Kidney epithelial cell (primary cell): ENCODE measurements at places on chromosomes 3 and 15. TPM values are rescaled to one million over a fixed set of nuclear protein-coding genes. Genes with fewer than 3 reads are reported as not detected.

- DNase-seq, result no peak
These were observed 43.1 kb downstream of the RBPMS2 start for GRCh38 chr15:64732156-64732860.

- no peak for DNase-seq
These were observed 14.7 kb downstream of the TM4SF4 start for GRCh38 chr3:149489060-149489690.

DNA sequence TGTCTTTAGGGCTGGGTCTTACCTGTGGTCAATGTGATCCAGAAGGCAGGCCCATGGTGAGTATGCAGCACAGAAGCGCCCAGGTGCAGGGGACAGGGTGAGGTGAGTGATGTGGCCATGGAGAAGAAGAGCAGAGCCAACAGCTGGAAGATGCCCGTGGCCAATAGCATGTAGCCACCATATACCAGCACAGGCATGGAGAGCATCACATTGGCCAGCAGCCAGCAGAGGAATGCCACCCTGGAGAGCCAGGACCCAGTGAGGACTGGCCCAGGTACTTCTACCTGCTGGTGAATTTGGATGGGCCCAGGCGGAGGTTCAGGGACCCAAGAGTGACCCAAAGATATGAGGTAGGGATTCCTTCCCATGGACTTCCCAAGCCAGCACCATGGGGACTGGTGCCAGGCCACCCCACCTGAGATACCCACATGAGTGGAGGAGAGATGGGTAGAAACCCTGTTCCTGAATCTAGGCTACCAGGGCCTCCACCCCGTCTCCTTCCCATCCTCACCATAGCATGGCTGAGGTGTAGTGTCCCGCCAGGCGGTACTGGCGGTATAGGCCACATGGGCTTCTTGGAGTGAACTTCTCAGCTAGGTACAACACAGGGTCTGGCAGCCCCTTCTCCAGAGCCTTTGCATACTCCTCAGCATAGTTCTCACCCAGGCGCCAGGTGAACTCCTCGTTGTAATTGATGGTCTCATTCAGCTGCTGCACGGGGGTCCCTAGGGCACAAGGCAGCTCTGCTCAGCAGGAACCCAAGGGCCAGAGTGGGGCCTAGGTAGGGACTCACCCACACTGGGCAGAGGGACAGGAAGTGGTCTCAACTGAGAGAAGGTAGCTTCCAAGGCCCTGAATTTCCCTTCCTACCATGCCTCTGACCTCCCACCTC is 6.2 kb downstream of the DUOXA2 start:
- DNase-seq, result no peak

- no peak for DNase-seq
These were observed 14.2 kb downstream of the FBN1 start for GRCh38 chr15:48631176-48631770.

GRCh38 chr3:24156466-24156865 is 211.4 kb downstream of the NR1D2 start:
- peak; percentile 43 for DNase-seq

DNA sequence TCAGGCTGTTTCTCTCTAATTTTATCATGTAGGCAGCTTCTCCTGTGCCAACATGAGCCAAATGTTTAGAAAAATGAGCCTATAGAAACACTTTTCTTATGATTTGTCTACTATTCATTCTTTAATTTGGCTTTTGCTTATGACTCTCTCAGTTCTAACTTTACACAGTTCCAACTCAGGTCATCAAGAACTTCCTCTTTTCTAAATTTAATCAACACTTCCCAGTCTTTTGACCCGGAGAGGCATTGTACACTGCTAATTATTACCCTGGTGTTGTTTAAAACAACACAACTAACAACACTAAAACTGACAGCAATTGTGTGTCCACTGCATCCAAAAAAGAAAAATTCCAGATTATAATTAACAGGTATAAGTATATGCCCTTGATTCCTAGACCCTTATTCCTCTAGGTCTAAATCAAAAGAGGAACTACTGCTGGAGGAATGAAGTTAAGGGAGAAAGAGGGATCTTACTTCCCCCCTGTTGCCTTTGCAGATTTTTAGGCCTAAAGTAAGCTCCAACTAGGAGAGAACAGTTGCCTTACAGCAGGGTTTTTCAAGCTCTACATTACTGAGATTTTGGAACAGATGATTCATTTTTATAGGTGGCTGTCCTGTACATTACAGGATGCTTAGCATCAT is 332.2 kb upstream of the GOLIM4 start:
- DNase-seq, result no peak

DNA sequence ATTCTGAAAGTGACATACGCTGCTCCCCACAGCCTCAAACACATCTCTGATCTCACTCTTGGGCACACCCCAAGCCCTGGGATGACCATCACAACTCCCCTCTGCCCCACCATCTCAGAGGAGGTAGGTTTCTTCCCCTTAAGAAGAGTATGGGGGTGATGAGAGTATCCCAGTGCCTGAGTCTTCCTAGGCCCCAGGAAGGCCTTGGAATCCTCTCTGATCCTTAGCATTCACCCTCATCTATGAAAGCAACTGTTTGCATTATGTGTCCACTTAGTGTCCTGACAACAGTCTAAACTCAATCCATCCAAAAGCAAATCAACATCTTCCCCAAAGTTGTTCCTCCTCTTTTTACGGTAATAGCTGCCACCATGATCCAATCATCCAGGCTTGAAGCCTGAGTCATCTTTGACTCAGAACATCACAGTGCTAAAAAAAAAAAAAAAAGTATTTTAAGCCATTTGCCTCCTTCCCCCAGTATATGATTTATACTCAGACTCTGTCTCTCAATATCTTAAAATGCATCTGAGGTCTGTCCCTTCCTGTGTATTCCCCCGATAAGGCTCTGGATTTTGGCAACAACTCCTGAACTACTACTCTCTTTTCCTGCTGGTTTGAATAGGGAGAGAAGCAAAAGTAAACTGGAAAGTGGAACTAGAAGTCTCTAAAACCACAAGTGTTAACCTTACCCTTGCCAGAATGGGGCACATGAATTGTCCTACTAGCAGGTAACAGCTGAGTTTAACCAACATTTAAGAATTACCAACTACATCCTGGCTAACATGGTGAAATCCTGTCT is 22.5 kb downstream of the POPDC2 start:
- DNase-seq, result peak; percentile 74

DNA sequence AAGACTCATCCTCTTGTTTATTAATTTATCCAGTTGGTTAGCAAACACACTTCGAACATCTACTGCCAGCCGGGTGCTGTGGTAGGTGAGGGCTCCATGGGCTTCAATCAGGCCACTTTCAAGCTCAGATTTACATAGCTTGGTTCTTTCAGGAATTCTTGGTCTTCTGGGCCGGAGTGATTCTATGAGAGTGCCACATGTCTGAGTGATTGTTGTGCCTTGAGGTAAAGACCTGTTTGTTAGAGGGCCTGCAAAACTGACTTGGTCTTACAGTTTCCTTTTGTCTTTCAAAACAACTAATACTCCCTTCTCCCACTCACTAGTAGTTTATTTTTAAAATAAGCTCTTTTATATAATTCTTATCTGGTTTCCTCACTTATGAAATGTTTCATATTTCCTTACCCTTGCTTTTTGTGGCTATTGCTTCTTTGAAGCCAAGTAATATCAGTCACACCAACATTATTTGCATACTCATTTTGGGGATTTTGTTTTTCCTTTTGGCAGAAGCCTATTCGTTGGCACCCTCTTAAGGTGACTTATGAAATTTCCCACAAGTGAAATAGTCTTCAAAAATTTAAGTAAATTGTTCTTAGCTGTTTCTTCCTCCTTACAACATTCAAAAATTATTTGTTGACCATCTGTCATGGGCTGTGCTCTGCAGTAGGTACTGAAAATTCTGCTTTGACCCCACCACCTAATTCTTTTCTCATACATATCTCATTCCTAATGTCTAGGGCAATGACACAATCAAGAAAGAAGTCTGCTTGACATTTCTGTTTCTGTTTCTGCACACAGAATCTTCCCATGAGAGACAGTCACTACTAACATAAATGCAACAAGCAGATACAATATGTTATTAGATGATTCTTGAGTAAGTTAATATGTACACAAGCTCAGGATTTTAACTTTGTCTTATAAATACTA is 120.2 kb downstream of the LRRC28 start:
- DNase-seq, result no peak

- DNase-seq, result no peak
These were observed 153.4 kb upstream of the UMPS start for GRCh38 chr3:124576565-124577493.

DNA sequence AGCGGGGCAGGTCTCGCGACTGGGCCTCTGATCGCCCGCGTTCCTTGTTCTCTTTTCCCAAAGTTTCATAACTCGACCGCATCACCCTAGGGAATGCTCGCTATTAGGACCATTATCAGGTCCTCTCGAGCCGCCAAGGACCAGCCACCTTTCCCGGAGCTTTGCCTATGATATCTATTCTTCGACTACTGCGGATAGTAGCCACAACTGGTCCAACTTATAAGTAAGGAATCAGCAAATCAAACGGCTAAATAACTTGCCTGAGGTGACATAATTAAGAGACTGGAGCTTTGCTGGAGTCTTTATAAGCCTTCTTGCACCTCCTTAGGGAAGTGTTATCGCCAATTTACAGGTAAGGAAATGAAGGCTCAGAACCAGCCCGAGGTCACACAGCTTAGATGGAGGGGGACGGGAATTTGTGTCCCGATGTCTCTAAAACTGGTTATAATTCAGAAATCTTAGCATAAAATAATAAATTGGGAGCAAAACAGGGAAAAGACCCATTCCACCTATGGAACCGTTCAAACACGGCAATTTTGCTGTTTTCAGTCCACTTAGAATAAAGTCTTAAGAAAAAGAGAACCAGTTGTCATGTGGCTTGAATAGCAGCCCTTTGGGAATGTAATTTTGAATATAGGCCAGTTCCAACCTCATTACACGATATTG is 479 bp upstream of the PLD1 start:
- DNase-seq, result no peak

GRCh38 chr15:71282076-71282475 is 166.8 kb downstream of the THSD4 start:
- no peak for DNase-seq

GRCh38 chr3:170560717-170561382 is 25.0 kb downstream of the SLC7A14 start:
- DNase-seq, result no peak

- no peak for DNase-seq
These were observed 12.9 kb downstream of the DZIP3 start for GRCh38 chr3:108602249-108602934.

GRCh38 chr3:55165704-55166405 is 238.0 kb upstream of the LRTM1 start:
- no peak for DNase-seq

DNA sequence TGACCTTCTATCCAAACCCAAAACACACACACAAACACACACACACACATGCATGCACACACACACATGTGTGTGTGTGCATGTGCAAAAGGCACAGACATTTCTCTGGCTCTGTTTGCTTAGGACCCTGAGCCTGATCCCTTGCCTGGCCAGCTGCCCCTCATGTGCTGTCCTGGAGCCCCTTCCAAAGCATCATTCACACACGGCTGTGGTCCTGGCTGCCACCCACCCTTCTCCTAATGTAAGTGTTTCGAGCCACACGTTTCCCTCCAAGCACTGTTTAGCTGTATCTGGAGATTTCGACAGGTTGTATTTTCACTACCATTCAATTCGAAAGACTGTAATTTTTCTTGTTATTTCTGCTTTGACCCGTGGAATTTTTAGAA is 45.8 kb upstream of the KLF13 start:
- no peak for DNase-seq

- DNase-seq, result peak; percentile 42
These were observed 16.6 kb upstream of the LRRK1 start for GRCh38 chr15:100902436-100903167.

- no peak for DNase-seq
These were observed 589.2 kb downstream of the ROBO1 start for GRCh38 chr3:79178471-79179180.

The P4HTM gene
- 29.0 and 43.2 TPM in 2 replicates for total RNA-seq

The IFRD2 gene
- 77.7 and 113 TPM in 2 replicates for total RNA-seq

The IMPG2 gene
- 0.07 and 0.17 TPM in 2 replicates for total RNA-seq

The PCBP4 gene
- 123 and 144 TPM in 2 replicates for total RNA-seq

The CYP1A1 gene
- 0.33 TPM in 1 of 2 replicates, not detected in the other for total RNA-seq

The P2RY1 gene
- total RNA-seq, result 0.41 and 0.58 TPM in 2 replicates

The ZNF654 gene
- 6.6 and 6.8 TPM in 2 replicates for total RNA-seq
